ENCODE measurements at places on chromosomes 7 and 10.

DNA sequence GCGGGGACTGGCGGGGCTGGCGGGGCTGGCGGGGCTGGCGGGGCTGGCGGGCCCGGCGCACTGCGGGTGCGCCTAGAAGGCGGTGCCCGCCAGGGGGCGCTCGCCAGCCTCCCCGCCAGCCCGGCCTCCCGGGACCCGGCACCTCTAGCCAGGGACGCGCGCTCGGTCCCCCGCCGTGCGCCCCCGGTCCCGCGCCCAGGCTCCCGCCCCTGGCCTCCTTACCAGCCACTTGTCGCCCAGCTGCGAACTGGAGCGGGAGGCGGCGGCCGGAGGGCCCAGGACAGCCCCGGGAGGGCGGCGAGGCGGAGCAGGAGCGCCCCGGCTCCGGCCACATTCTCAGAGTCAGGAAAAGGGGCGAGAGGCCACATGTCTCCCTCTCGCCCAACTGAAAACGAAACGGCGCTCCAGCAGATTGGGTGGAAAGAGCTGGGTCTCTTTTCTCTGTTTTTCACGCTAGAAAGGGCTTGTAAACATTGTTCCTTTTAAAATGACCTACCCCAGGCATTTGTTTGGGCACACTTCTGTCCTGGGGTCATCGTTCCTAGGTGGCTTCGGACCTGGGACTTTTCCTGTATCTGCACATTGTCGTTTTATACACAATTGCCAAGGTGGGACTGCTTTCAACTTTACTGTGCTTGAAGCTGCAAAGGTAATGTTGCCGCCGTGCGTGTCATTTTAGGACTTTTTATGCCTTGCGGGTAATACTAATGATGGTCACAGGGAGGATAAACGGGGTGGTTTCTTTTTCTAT, 378 bp upstream of the PRKCQ start:
- DNase-seq = peak; percentile 61

DNA sequence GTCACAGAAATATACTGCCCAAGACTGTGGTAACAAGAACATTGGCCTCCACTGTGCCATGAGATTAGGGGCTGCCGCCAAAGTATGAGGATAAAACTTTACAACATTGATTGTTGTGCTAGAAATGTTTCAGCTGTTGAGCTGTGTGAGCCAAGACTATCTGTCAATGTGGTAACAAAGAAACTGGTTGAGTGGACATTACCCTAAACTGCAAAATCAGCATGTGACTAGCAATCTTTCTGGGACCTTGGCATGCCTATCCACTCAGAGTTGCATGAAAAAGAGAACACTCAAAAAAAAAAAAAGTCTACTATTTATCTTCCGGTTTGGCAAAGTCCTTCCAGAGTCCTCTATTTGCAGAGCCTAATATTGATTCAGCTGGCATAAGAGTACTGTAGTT, 605.6 kb upstream of the CNTNAP2 start:
- no peak for DNase-seq

GRCh38 chr10:114683162-114683561, 25.1 kb upstream of the ABLIM1 start:
- no peak for DNase-seq

- no peak for DNase-seq
Observed at GRCh38 chr10:404346-404745, 269.1 kb downstream of the ZMYND11 start.

- DNase-seq = no peak
Observed at GRCh38 chr10:92486637-92487036, 87.3 kb downstream of the IDE start.

DNA sequence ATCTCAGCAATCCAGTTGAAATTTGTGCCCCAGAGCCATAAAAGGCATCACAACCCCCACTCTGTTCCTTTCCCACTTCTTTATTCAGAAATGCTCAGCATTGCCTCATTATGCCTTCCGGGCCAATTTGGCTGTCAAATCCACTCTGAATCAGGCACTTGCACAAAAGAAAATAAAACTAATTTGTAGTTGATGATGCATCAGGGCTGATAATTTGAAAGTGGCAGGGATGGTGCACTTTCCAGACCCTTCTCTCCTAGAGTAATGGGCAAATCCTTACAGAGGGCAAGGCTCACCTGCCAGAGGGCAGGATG, 147.9 kb upstream of the PDE1C start:
- no peak for DNase-seq

DNA sequence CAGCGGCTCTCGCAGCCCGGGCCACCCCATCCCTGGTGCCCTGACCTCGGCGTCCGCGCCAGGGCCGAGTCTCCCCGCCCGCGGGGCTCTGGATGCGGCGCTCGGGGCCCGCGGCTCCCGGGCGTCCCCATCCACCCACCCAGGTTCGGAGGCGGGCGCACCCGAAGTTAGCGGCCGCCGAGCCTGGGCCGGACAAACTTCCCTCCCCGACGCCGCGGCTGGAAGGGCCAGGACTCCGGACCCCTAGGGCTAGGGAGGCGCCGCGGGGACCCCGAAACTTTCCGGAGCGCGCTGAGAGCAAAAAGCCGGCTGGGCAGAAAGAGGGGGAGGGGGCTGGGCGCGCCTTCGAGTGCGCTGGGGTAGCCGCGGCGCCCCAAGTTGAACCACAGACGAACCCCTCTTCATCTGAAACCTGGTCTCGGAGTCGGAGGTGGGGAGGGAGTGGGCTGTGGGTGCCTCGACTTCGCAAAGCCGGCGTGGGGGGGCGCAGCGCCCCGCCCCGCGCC, 3.7 kb upstream of the ELFN1 start:
- no peak for DNase-seq

DNA sequence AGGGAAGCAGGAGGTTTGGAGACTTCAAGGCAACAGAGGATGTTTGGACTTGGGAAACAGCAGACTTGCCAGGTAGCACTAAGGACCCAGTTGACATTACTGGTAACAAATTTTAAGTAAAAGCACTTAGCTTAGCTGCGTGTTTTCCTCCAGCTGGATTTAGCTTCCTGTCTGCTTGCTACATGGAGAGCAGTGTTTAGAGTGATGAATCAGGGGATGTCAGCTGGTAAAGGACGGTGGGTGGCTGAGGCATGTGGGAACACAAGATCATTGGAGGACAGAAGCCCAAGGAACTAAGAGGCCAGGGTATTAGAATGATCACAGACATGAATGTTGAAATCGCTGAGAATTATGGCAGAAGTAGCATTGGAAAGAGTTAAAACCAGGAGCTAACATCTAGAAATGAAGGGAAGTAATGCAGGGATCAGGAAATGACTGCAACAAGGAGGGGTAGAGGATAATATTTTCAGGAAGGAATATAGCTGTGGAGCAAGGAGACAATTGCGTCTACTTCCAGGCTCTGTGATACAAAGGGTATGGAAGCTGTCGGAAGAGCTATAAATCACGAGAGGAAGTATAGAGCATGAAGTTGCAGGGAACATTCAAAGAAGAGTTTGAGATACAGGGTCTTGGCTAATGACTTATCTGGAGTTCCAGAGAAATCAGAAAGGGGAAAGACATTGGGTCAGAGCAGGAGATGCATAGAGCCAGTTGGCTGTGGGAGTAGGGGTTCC, 34.4 kb downstream of the CALD1 start:
- no peak for DNase-seq

GRCh38 chr7:128017460-128017859, 13.8 kb downstream of the LRRC4 start:
- no peak for DNase-seq

- no peak for DNase-seq
Observed at GRCh38 chr7:28920424-28920823, 37.7 kb downstream of the TRIL start.

- DNase-seq = no peak
Observed at GRCh38 chr10:74760086-74760979, 66.1 kb upstream of the KAT6B start.

DNA sequence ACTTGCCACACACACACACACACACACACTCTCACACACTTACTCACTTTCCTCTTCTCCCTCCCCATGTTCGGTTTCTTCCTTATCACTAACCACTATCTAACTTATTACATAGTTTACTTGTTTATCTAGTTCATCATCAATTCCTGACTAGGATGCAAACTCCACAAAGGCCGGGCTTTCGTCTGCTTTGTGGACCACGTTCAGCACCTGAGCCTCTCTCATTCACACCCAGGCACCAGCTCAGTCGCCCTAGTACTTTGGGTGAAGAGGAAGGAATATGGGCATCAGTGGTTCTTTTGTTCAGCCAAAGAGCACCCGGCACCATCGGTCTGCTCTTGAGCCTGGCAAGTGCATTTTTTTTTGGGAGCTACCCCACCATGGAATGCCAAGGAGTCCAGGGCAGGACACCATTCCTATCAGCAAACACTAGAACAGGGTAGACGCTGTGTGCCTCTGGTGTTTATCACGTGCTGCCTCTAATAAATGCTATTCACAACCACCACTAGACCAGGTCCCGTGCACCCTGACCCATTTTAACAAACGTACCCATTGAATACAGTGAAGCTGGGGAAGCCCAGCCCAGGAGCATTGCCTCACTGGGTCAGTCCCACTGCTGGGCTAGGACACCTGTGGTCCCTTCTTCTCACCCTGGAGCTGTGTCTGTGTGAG, 2.2 kb downstream of the C10orf67 start:
- DNase-seq = no peak

DNA sequence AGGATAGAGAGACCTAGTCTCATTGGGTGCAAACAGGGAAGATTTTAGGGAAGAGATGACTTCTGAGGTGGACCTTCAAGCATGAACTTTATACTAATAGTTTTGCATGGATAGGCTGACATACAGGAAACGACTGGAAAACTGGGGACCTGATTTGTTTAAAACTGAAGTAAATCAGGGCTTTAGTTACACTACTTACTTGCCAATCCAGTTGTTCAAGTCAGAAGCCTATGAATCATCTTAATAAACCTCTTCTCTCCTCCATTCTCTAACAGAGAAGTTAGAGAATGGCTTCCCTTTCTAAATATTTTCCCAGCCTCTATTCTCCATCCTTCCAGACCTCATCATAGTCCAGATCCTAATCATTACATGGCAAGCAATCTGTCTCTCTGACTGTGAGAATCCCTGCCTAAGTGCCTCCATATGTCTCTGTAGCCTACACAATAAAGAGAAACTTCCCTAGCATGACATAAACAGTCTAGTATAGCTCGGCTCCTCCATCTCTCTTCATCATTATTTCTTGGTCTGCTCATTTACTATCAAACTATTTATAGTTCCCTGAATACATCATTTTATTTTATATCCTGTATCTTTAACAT, 55.8 kb downstream of the PRKG1 start:
- no peak for DNase-seq

DNA sequence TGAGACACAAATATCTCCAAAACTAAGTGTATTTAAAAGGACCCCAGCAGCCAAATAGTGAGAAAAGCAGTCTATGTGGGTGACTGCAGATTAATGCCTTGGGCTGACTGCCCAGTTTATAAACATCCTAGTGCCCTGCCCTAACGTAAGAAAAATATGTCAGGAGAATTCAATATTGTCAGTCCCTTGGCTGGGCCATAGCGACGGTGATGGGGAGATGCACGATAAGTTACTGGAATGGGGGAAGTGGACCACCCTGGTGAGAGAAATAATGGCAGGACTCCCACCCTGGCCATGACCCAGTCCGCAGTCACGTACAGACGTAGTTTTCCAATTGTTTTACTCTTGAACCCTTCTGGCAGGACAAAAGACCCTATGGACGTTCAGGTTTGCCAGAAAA, 48.0 kb downstream of the JCAD start:
- no peak for DNase-seq

DNA sequence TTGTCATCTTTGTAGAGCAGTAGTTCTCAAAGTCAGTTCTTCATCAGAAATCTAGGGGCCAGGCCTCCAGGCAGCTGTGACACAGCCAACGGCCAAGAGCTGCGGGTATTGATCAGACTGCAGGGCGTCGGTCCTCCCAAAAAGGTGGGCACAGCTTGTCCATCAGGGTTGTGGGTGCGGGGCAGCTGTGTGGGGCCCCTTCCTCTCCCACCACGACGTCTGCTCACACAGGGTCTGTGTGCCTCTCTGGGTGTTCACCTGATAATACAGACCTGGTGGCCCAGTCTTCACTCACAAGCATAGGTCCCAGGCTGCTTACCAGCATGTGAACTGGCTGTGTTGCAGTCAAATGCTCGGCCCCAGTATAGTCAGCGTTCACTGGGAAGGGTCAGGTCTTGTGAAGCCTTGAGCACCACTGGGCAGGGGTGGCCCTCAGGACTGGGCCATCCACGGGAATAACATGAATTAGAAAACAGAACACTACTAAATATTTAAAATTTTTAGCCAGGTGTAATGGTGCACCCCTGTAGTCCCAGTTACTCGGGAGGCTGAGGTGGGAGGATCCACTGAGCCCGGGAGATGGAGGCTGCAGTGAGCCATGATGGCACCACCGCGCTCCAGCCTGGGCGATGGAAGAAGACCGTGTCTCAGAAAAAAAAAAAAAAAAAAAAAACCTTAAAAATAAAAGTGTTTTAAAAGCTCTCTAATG, 102.8 kb upstream of the DIP2C start:
- no peak for DNase-seq

GRCh38 chr7:3682028-3682710, 381.1 kb downstream of the SDK1 start:
- DNase-seq = no peak

DNA sequence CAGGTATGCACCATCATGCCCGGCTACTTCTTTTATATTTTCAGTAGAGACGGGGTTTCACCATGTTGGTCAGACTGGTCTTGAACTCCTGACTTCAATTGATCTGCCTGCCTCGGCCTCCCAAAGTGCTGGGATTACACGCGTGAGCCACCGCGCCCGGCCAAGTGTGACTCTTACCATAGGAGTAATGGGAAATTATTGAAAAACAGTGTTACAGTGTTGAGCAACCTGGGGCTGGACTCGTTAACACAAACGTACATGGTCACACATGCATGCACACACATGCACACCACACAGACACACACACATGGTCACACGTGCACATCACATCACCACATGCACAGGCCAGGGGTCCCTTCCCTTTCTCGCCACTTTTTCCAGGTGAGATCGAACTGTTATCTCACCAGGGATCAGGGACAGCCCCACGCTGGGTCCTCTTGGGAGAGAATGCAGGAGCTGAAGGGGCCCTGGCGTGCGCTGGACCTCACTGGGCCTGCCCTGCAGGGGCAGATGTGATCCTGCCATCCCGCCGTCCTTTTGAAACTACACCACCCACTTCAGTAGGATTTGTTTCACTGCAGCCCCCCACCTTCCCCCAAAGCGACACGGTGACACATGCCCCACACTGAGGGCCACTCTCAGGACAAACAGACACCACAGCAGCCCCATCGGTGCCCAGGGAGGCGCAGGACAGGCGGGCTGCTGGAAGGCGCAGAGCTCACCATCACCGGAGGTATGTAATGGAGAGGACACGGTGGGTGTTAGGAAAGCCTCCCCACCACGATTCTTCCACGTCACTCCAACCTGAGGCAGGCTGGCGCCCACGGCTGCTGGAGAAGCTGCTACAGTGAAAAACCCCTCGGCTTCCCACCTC, 10.2 kb downstream of the RADIL start:
- DNase-seq = no peak

GRCh38 chr7:99407872-99408378, 472 bp downstream of the PDAP1 start:
- DNase-seq = peak; percentile 14

Data from NCI-H526 treated with DMSO at 0.1 percent for 48 hours (cell line).